Aorta (tissue), 5 donors: ENCODE measurements at places on chromosomes 1 and 21.

- H3K4me1 ChIP-seq: no peaks in the 10 kb centered on the region
- DNase-seq: no peak
- H3K4me3 ChIP-seq: no peak overlapping the region
- H3K36me3 ChIP-seq: no peaks in the 10 kb centered on the region
- H3K27me3 ChIP-seq: no peaks in the 10 kb centered on the region
- no peak overlapping the region for H3K27ac ChIP-seq
Measured at GRCh38 chr1:41414296-41414695, 53.1 kb downstream of the FOXO6 start.

- no peaks in the 10 kb centered on the region for H3K27me3 ChIP-seq
- no peaks in the 10 kb centered on the region for H3K4me1 ChIP-seq
- no peak overlapping the region for H3K27ac ChIP-seq
- H3K36me3 ChIP-seq: no peaks in the 10 kb centered on the region
- DNase-seq: no peak
- H3K4me3 ChIP-seq: no peak overlapping the region
Measured at GRCh38 chr1:220498188-220498587, 29.7 kb upstream of the MARK1 start.

- DNase-seq: no peak
- H3K4me1 ChIP-seq: no peaks in the 10 kb centered on the region
- H3K27me3 ChIP-seq: peaks cover 2% of the 10 kb centered on the region
- H3K36me3 ChIP-seq: no peaks in the 10 kb centered on the region
Measured at GRCh38 chr1:176540428-176540827, 77.5 kb downstream of the PAPPA2 start.

DNA sequence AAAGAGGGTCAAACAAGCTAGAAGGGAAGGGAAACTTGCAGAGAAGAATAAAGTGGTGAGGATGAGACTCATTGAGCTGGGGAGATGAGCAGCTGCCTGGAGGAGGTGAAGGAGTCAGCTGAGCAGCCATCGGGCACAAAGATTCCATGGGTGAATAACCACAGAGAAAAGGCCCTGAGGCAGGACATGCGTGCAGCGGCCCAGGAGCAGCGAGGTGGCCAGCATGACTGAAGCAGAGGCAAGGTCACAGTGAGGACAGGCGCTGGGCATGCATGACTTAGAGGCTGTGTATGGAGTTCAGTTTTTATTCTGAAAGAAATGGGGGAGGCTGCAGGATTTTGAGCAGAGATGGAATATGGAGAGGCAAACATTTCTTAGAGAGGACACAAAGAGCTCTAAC lies 24.9 kb downstream of the OLFML2B start:
- no peaks in the 10 kb centered on the region for H3K27me3 ChIP-seq
- H3K4me3 ChIP-seq: no peak overlapping the region
- no peak overlapping the region for H3K27ac ChIP-seq

- no peaks in the 10 kb centered on the region for H3K27me3 ChIP-seq
- H3K36me3 ChIP-seq: peaks cover 3% of the 10 kb centered on the region
- no peak overlapping the region for H3K27ac ChIP-seq
- DNase-seq: no peak
- no peak overlapping the region for H3K4me3 ChIP-seq
- no peaks in the 10 kb centered on the region for H3K4me1 ChIP-seq
Measured at GRCh38 chr1:92096317-92096716, 16.2 kb downstream of the BTBD8 start.

DNA sequence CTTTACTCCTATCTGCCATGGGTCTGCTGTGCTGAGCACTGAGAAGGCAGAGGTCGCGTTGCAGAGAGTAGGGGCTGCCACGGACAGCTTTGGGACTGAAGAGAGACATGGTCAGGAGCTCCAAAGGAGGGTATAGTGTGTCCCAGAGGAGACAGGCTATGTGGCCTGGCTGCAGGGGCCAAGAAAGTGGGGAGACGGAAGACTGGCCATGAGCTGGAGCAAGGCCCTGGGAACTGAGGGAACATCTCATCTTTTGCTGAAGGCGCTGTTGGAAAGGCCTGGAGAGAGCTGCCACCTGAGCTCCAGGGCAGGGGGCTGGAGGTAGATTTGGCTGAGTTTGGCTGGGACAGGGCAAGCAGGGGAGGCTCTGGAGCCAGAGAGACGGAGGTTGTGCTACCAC lies 55.8 kb upstream of the AJAP1 start:
- DNase-seq: no peak
- no peaks in the 10 kb centered on the region for H3K4me1 ChIP-seq
- no peak overlapping the region for H3K4me3 ChIP-seq
- no peaks in the 10 kb centered on the region for H3K36me3 ChIP-seq

- H3K4me3 ChIP-seq: peak overlapping the region; percentile 41
- no peaks in the 10 kb centered on the region for H3K27me3 ChIP-seq
Measured at GRCh38 chr1:218674280-218674773, 329.2 kb downstream of the TGFB2 start.

- H3K36me3 ChIP-seq: no peaks in the 10 kb centered on the region
- no peaks in the 10 kb centered on the region for H3K27me3 ChIP-seq
- no peak for DNase-seq
- no peaks in the 10 kb centered on the region for H3K4me1 ChIP-seq
Measured at GRCh38 chr1:9086796-9087195, 17.4 kb upstream of the SLC2A5 start.

GRCh38 chr1:169604781-169605560 lies 18.7 kb upstream of the F5 start:
- no peaks in the 10 kb centered on the region for H3K4me1 ChIP-seq
- H3K36me3 ChIP-seq: no peaks in the 10 kb centered on the region
- no peak for DNase-seq
- no peak overlapping the region for H3K27ac ChIP-seq
- H3K27me3 ChIP-seq: peaks cover 1% of the 10 kb centered on the region
- H3K4me3 ChIP-seq: no peak overlapping the region

DNA sequence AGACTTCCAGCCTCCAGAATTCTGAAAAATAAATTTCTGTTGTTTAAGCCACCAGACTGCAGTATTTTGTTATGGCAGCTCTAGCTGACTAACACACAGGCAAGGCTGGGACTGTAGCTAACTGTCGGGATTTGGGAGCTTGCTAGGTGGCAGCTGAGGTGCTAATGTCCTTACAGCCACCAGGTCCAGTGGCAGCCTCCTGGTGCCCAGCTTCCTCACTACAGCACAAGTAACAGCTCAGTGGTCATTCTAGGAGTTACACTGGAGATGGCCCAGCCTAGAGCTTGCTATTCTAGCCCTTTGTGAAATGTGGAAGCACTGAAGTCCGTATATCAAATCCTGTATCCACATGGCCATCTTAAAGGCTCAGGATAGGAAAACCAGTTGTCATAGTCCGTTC lies 4.3 kb upstream of the C1orf115 start:
- no peaks in the 10 kb centered on the region for H3K4me1 ChIP-seq
- H3K27ac ChIP-seq: no peak overlapping the region
- no peaks in the 10 kb centered on the region for H3K27me3 ChIP-seq

DNA sequence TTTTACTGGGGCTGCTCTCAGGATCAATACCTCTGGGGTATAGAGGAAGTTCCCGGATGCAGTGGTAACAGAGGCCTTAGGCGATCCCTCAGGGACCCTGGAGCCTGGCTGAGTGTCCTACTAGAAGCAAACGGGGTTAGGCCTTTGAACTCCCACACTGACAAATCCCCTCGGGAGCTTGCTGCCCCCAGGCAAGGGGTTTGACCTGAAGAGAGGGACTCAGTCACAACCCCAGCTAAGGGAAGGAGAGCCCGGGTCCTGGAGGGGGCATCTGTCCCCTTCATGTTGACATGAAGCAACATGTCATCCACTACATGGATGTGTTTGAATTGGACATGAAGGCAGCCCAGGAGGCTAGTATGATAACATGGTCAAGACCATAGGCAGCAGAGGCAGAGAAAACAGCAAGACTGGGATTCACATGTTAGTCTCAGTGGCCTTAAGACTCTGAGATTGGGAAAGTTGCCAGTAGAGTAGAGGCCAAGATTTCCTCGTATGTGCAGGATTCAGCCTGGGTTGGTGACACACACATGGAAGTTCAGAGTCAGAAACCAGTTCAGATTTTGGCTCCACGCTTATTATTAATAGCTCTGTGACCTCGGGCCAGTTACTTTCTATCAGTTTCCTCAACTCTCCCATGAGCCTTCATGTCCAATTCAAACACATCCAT lies 101.5 kb downstream of the KCNN3 start:
- no peak overlapping the region for H3K27ac ChIP-seq
- H3K4me1 ChIP-seq: no peaks in the 10 kb centered on the region
- no peaks in the 10 kb centered on the region for H3K27me3 ChIP-seq
- no peak overlapping the region for H3K4me3 ChIP-seq

DNA sequence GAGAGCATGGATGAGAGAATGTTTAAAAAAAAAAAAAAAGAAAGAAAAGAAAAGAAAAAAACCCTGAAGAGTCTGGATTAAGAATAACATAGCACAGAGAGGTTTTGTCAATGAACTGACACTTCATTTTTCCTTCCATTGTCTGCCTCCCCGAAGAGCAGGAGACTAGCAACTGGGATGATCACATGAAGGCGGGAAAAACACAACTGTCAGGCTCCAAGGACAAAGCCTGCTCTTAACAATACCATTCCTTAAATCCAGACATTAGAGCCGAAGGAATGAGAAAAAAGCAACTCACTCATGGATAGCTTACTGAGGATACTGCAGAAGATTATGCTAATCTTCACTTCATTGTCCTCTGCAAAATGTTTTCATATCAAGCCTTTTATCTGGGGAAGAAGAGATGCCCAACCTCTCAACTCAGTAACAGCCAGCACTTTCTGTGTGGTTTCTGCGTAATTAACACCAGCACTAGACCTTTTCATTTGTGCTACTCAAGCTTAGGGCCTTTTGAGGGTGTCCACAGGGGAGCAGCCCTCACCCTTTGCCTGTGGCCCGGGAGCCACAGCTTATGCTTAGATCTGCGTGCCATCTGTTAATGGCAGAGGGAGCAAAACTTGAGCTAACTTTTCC lies 182.3 kb downstream of the BARHL2 start:
- H3K4me3 ChIP-seq: no peak overlapping the region
- no peak overlapping the region for H3K27ac ChIP-seq
- no peak for DNase-seq
- no peaks in the 10 kb centered on the region for H3K27me3 ChIP-seq

GRCh38 chr1:248045209-248045608 lies 1.4 kb upstream of the OR2L3 start:
- H3K4me3 ChIP-seq: no peak overlapping the region
- no peak overlapping the region for H3K27ac ChIP-seq
- no peaks in the 10 kb centered on the region for H3K4me1 ChIP-seq
- H3K36me3 ChIP-seq: no peaks in the 10 kb centered on the region
- no peaks in the 10 kb centered on the region for H3K27me3 ChIP-seq
- DNase-seq: no peak

DNA sequence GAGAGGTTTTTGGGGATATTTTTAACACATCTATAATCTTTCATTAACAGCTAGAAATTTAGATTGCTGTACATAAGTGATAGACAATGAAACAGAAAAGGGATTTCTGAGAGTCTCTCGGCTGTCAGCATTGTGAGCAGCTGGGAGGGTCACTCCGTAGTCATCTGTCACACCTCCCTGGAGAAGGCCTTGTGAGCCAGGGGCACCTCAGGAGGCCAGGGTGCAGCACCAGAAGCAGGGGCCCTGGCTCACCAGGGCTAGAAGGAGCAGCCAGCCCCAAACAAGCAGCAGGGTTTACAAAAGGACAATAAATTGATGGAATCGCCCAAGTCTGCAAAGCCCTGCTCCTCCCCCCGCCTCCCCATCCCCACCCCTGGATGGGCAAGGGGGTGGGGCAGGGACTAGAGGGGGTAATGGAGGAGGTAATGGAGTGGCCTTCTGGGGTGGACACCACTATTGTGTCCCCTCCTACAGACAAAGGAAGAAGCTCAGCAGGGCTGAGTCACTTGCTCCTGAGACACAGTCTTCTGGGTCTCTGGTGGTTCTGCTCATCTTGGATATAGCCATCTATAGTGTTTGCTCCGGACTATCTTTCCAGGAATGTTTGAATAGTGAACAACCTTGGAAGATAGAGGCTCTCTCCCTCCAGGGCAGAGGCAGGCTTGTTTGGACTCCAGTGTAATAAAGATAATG lies 263.4 kb downstream of the NPHP4 start:
- H3K4me1 ChIP-seq: no peaks in the 10 kb centered on the region
- H3K4me3 ChIP-seq: no peak overlapping the region
- peak; percentile 7 for DNase-seq
- no peak overlapping the region for H3K27ac ChIP-seq
- H3K36me3 ChIP-seq: no peaks in the 10 kb centered on the region

- peak; percentile 82 for DNase-seq
- no peaks in the 10 kb centered on the region for H3K27me3 ChIP-seq
- H3K4me1 ChIP-seq: no peaks in the 10 kb centered on the region
- no peaks in the 10 kb centered on the region for H3K36me3 ChIP-seq
- peak overlapping the region; percentile 18 for H3K27ac ChIP-seq
- H3K4me3 ChIP-seq: peak overlapping the region; percentile 77
Measured at GRCh38 chr1:15684468-15685291, 560 bp downstream of the PLEKHM2 start.

GRCh38 chr1:37989361-37989930 lies 376 bp downstream of the SF3A3 start:
- peak overlapping the region; percentile 86 for H3K4me3 ChIP-seq
- H3K27me3 ChIP-seq: no peaks in the 10 kb centered on the region
- no peaks in the 10 kb centered on the region for H3K4me1 ChIP-seq
- DNase-seq: peak; percentile 81
- peaks cover 3% of the 10 kb centered on the region for H3K36me3 ChIP-seq

DNA sequence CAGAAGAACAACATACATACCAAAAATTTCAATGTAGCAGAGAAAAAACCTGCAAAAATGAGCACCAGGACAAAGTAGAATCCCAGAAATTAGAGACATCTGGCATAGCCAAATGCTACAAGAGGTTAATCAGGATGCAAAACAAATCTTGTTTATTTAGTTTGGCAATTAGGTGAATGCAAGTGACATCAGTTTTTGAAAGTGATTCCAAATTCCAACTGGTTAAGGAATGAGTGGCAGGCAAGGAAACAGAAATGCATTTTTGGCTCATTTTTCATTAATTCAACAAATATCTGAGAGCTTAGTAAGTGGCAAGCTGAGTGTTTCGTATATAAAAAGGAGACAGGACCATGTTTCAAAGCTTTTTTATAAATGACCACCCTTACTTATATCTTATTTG lies 21.3 kb downstream of the SCAF4 start:
- H3K27ac ChIP-seq: no peak overlapping the region
- no peak overlapping the region for H3K4me3 ChIP-seq
- H3K27me3 ChIP-seq: no peaks in the 10 kb centered on the region
- H3K4me1 ChIP-seq: peaks cover 6% of the 10 kb centered on the region
- H3K36me3 ChIP-seq: no peaks in the 10 kb centered on the region

DNA sequence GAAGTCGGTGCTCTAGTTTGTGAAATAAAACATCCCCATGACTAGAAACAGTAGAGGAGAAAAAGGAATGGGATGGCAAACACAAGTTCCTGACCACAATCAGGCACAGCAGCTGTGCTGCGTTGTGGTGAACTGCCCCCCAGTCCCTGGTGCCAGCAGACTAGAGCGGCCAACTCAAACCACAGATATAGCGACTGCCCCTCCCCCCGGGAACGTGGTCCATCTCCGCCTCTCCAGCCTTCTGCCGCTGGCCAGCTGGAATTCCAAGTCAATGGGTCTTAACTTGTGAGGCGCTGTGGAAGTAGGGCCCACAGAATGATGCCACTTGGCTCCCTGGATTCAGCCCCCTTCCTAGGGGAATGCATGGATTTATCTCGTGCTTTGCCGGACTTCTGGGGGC lies 41.6 kb upstream of the ZNF678 start:
- no peak for DNase-seq
- H3K4me1 ChIP-seq: no peaks in the 10 kb centered on the region
- no peak overlapping the region for H3K4me3 ChIP-seq
- no peaks in the 10 kb centered on the region for H3K27me3 ChIP-seq
- H3K36me3 ChIP-seq: no peaks in the 10 kb centered on the region
- no peak overlapping the region for H3K27ac ChIP-seq
